Esophagus squamous epithelium (tissue), 5 donors: ENCODE measurements at places on chromosomes 7 and 10. TPM values are rescaled to one million over a fixed set of nuclear protein-coding genes. Genes with fewer than 3 reads are reported as not detected.
A peak's percentile ranks its signal among the peaks of the same experiment; 100 is the strongest.

DNA sequence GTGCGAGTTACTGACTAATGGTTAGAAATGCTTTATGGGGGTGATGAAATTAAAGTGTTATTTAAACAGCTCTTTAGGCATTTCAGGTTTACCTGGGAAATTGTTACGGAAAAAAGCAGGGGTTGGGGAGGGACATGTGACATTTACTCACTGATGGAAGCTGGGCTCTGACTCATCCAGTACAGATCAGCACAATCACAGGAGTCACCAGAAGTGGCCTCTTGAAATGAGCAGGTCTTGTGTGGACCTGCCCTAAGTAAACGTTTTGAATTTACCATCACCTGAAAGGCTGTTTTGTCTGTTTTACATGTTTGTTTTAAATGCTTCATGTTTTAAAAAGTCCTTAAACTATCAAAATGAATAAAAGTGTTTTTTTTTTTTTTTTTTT is 2.3 kb downstream of the GLRX3 start:
- no peak overlapping the region for H3K4me3 ChIP-seq
- DNase-seq: no peak
- peaks cover 20% of the 10 kb centered on the region for H3K36me3 ChIP-seq
- H3K4me1 ChIP-seq: peaks cover 42% of the 10 kb centered on the region
- H3K27ac ChIP-seq: peak overlapping the region; percentile 93

- H3K4me3 ChIP-seq: no peak overlapping the region
- no peaks in the 10 kb centered on the region for H3K27me3 ChIP-seq
- no peaks in the 10 kb centered on the region for H3K4me1 ChIP-seq
- DNase-seq: no peak
- peak overlapping the region; percentile 9 for H3K27ac ChIP-seq
- no peaks in the 10 kb centered on the region for H3K36me3 ChIP-seq
These were observed 263.1 kb upstream of the PITRM1 start for GRCh38 chr10:3435671-3436070.

- H3K27me3 ChIP-seq: no peaks in the 10 kb centered on the region
- no peaks in the 10 kb centered on the region for H3K36me3 ChIP-seq
- H3K4me3 ChIP-seq: no peak overlapping the region
- H3K4me1 ChIP-seq: no peaks in the 10 kb centered on the region
- H3K27ac ChIP-seq: no peak overlapping the region
- DNase-seq: no peak
These were observed 229.2 kb downstream of the LRRN3 start for GRCh38 chr7:111320133-111320532.

The PSD gene
- total RNA-seq: 3.4 TPM

DNA sequence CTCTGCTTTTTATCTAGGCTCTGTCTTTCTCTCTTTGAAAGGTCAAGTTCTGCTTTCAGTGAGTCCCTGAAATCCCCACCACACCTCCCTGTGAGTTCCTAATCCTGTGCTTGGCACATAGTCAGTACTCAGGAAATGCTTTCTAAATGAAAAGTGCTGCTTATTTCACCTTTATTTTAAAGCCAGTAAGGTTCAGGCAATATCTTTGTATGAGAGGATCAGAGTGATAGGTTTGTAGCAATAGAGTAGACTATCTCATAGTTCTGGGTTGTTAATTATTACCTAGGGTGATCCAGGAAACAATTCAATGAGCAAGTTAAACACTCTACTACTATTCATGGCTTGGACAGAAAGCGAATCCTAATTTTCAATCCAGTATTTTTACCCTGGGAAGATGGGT is 7.4 kb upstream of the LAMB1 start:
- DNase-seq: no peak
- no peaks in the 10 kb centered on the region for H3K4me1 ChIP-seq
- H3K27me3 ChIP-seq: no peaks in the 10 kb centered on the region
- no peak overlapping the region for H3K27ac ChIP-seq
- H3K36me3 ChIP-seq: no peaks in the 10 kb centered on the region
- no peak overlapping the region for H3K4me3 ChIP-seq

The SYT15B gene
- 4.9 TPM for total RNA-seq

The SPDYE2 gene
- not detected for total RNA-seq

The ZNF503 gene
- 15.3 TPM for total RNA-seq

The CDNF gene
- total RNA-seq: 1.1 TPM

The SPACDR gene
- total RNA-seq: not detected

- H3K27ac ChIP-seq: no peak overlapping the region
- H3K4me3 ChIP-seq: no peak overlapping the region
- no peaks in the 10 kb centered on the region for H3K27me3 ChIP-seq
- H3K4me1 ChIP-seq: no peaks in the 10 kb centered on the region
- DNase-seq: no peak
- no peaks in the 10 kb centered on the region for H3K36me3 ChIP-seq
These were observed 233.3 kb upstream of the PTPRZ1 start for GRCh38 chr7:121639705-121640104.

The KLLN gene
- total RNA-seq: 0.57 TPM

The CLCN1 gene
- total RNA-seq: under 0.01 TPM

- H3K4me1 ChIP-seq: no peaks in the 10 kb centered on the region
- DNase-seq: no peak
- no peaks in the 10 kb centered on the region for H3K36me3 ChIP-seq
- H3K27ac ChIP-seq: no peak overlapping the region
- no peak overlapping the region for H3K4me3 ChIP-seq
These were observed 955.7 kb downstream of the SORCS3 start for GRCh38 chr10:105596749-105597148.

- no peak overlapping the region for H3K4me3 ChIP-seq
- H3K36me3 ChIP-seq: no peaks in the 10 kb centered on the region
- H3K27me3 ChIP-seq: no peaks in the 10 kb centered on the region
- no peak for DNase-seq
These were observed 2.8 kb downstream of the CALHM3 start for GRCh38 chr10:103476046-103476768.

- no peak overlapping the region for H3K27ac ChIP-seq
- H3K27me3 ChIP-seq: no peaks in the 10 kb centered on the region
- no peak overlapping the region for H3K4me3 ChIP-seq
These were observed 367.7 kb downstream of the BBS9 start for GRCh38 chr7:33497051-33497450.

DNA sequence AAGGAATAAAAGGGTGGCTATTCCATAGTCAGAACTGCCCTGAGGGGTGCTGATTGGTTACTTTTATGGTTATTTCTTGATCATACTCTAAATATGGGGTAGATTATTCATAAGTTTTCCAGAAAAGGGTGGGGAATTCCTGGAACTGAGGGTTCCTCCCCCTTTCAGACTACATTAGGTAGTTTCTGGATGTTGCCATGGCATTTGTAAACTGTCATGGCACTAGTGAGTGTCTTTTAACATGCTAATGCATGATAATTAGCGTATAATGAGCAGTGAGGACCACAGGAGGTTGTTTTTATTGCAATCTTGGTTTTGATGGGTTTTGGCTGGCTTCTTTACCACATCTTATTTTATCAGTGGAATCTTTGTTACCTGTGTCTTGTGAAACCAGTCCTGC is 26.5 kb upstream of the POT1 start:
- H3K27ac ChIP-seq: no peak overlapping the region
- H3K4me3 ChIP-seq: no peak overlapping the region
- H3K27me3 ChIP-seq: no peaks in the 10 kb centered on the region

GRCh38 chr10:18368682-18369081 is 228.5 kb downstream of the CACNB2 start:
- no peaks in the 10 kb centered on the region for H3K36me3 ChIP-seq
- peak overlapping the region; percentile 24 for H3K27ac ChIP-seq
- no peak overlapping the region for H3K4me3 ChIP-seq
- H3K4me1 ChIP-seq: no peaks in the 10 kb centered on the region
- DNase-seq: no peak

DNA sequence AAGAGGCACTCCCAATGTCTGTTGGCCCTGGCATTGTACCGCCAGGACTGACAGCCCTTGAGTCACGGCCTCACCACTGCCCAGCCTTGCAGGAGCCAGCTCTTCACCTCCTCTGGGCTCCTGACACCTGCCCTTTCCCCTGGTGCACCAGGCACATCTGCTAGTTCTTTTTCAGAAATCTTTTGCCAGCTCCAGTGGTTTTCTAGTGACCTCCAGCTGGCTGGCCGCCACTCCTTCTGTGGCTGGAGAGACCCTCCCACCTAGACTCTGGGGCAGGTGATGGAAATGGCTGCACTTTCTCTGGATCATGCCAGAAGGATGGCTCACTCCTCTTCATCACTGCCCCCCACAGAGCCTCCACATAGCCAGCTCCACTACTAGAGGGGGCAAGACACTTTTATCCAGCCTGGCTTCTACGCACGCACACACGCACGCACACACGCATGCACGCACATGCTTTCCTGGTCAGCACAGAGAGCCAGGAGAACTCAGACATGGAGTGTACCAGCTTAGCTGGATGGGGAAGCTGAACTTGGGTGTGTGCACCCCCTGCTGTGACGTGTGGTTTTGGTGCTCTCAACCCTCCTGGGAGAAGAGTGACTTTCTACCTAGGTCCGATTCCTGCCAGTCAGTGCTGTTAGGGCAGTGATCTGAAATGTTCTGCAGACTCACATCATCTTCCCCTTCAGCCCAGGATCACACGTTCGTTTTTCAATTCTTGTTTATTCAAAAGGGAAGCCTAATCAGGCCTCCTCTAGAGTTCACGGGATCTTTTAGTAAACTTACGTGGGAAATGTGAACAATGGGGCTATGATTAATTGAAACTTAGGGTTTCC is 222.0 kb downstream of the PRPF18 start:
- peak overlapping the region; percentile 1 for H3K27ac ChIP-seq
- no peak overlapping the region for H3K4me3 ChIP-seq
- H3K27me3 ChIP-seq: no peaks in the 10 kb centered on the region

DNA sequence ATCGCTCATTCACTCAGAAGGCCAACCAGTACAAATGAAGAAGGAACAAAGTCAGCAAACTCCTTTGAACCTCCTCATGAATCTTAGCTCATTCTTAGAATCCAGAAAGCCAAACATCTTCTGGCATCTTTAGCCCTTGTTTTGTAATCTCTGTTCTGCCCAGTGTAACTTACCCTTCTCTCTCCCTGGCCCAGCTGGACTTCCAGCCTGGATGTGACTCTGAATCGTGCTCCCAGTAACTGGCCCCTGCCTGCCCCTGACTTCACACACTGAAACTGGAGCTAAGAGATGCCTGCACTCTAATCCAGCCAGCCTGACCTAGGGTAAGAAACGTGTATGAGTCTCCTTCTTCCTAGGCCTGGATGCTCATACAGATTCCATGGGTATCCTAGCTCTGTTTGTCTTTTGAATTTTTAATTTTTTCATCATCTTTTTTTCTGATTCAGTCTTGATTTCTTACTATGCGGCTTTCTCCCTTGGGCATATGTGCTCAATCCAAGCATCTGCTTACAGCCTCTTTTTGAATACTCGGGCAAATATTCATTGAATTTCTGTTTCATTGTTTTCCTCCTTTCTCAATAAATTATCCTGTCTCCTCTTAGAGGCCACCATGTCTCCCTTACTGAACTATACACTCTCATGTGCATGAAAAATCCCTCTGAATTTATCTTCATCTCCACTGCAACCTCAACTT is 845.6 kb upstream of the AUTS2 start:
- no peak overlapping the region for H3K27ac ChIP-seq
- no peaks in the 10 kb centered on the region for H3K27me3 ChIP-seq
- no peaks in the 10 kb centered on the region for H3K36me3 ChIP-seq
- DNase-seq: no peak
- H3K4me3 ChIP-seq: no peak overlapping the region

DNA sequence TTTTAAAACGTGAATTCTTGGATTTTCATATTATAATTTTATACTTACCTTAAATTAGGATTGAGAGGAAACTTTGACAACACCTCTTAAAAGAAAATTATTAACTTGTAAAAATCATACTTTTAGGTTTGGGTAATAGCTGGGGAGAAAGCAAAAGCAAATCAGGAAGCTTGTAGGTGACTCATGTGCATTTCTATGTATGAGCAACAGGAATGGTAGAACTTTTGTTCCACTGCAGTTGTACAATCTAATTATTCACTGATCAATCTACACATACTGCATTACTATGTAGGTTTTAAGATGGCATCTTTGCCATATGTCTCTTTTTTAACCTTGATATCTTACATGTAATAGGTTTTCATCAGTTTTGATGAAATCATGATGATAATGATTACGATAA is 223.2 kb downstream of the PRKG1 start:
- DNase-seq: no peak
- no peaks in the 10 kb centered on the region for H3K36me3 ChIP-seq
- no peak overlapping the region for H3K27ac ChIP-seq
- no peak overlapping the region for H3K4me3 ChIP-seq
- no peaks in the 10 kb centered on the region for H3K4me1 ChIP-seq
- H3K27me3 ChIP-seq: no peaks in the 10 kb centered on the region

DNA sequence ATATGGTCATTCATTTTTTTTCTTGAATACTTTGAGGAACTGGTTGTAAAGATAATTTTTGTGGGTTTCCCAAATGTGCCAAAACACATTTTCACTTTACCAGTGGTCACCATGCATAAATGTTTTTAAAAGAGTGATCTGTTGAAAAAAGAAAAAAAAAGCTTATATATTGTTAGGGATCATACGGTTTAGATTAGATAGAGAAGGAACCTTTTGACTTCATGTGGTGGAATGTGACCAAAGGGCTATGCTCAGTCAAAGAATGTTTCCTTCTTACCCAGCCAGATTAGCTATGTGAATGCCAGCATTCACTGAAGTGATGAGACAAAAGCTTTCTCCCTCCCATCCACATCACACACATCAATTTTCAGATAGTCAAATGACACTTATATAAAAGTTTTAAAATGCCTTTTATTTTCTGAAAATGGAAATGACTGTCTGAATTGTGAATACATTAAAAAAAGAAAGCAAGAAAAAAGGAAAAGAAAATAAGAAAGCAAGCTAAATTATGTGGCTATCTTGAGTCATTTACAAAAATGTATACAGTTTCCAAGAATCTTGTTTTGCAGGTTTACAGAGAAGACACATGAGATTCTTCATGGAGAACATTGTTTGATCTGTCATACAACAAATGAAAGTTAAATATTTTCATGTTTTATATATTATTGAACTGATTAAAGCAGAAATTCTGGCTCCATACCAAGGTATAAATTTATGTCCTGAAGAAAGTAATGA is 8.6 kb upstream of the CPED1 start:
- DNase-seq: no peak
- H3K27ac ChIP-seq: no peak overlapping the region
- no peaks in the 10 kb centered on the region for H3K27me3 ChIP-seq
- no peaks in the 10 kb centered on the region for H3K4me1 ChIP-seq
- no peaks in the 10 kb centered on the region for H3K36me3 ChIP-seq
- H3K4me3 ChIP-seq: no peak overlapping the region

The FAM149B1 gene
- total RNA-seq: 15.8 TPM

The TUBB8 gene
- total RNA-seq: not detected

The GATA3 gene
- total RNA-seq: not detected

The C10orf90 gene
- 0.26 TPM for total RNA-seq

GRCh38 chr7:90178166-90178565 is 23.9 kb downstream of the STEAP1 start:
- peak overlapping the region; percentile 62 for H3K27ac ChIP-seq
- no peaks in the 10 kb centered on the region for H3K36me3 ChIP-seq
- H3K27me3 ChIP-seq: no peaks in the 10 kb centered on the region

The PVRIG gene
- total RNA-seq: 0.99 TPM

DNA sequence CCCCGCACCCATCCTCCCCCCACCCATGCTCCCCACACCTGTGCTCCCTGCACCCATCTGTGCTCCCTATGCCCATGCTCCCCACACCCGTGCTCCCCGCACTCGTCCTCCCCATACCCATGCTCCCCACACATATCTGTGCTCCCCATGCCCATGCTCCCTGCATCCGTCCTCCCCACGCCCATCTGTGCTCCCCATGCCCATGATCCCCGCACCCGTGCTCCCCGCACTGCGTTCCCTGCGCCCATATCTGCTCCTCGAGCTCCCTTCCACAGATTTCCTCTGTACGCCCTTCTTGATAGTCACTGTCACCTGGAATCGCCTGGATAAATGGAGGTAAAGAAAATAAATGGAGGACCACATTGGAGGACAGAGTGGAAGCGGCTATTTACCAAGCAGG is 9.9 kb downstream of the DIP2C start:
- no peak overlapping the region for H3K4me3 ChIP-seq
- DNase-seq: no peak
- no peaks in the 10 kb centered on the region for H3K36me3 ChIP-seq
- H3K27ac ChIP-seq: no peak overlapping the region
- no peaks in the 10 kb centered on the region for H3K27me3 ChIP-seq
